HCT116 (cell line): ENCODE measurements at places on chromosomes 13 and 19. TPM values are rescaled to one million over a fixed set of nuclear protein-coding genes. Genes with fewer than 3 reads are reported as not detected.

OVOL3 gene
- not detected for total RNA-seq

SLAIN1 gene
- total RNA-seq = 0.34 TPM

DPF1 gene
- 9.7 TPM for total RNA-seq

ANKRD24 gene
- 1.7 TPM for total RNA-seq

OSCAR gene
- total RNA-seq = 0.59 TPM

FKBP8 gene
- 261 TPM for total RNA-seq

POSTN gene
- not detected for total RNA-seq

NKPD1 gene
- 0.64 TPM for total RNA-seq

ZNF527 gene
- total RNA-seq = 2.0 TPM

OR7C1 gene
- total RNA-seq = not detected

TINCR gene
- total RNA-seq = 6.1 TPM

LSM14A gene
- total RNA-seq = 120 TPM

PSG11 gene
- not detected for total RNA-seq

SLC25A41 gene
- 0.93 TPM for total RNA-seq

EID2 gene
- 11.7 TPM for total RNA-seq

PALM gene
- 43.7 TPM for total RNA-seq

SSC5D gene
- total RNA-seq = 1.5 TPM

CCDC169 gene
- total RNA-seq = not detected

MBD3L2 gene
- total RNA-seq = not detected

CEACAM4 gene
- total RNA-seq = not detected

KLHL1 gene
- total RNA-seq = not detected

NEK5 gene
- total RNA-seq = 1.5 TPM

LINGO3 gene
- total RNA-seq = not detected

GFY gene
- total RNA-seq = 2.6 TPM

ZNF71 gene
- total RNA-seq = not detected

C19orf33 gene
- 135 TPM for total RNA-seq

KLK15 gene
- total RNA-seq = not detected

CSNK1G2 gene
- total RNA-seq = 97.9 TPM

POU4F1 gene
- total RNA-seq = not detected

CEBPA gene
- total RNA-seq = 7.0 TPM

S1PR5 gene
- 4.4 TPM for total RNA-seq

UNC13A gene
- total RNA-seq = 29.0 TPM

THSD8 gene
- 33.3 TPM for total RNA-seq

FGF9 gene
- total RNA-seq = 1.5 TPM

EEF2 gene
- total RNA-seq = 3,796 TPM

CEACAM16 gene
- not detected for total RNA-seq

NCR1 gene
- total RNA-seq = not detected

FAM174C gene
- 77.1 TPM for total RNA-seq

AP2S1 gene
- total RNA-seq = 296 TPM
